ENCODE measurements at places on chromosomes 16 and 17.

DNA sequence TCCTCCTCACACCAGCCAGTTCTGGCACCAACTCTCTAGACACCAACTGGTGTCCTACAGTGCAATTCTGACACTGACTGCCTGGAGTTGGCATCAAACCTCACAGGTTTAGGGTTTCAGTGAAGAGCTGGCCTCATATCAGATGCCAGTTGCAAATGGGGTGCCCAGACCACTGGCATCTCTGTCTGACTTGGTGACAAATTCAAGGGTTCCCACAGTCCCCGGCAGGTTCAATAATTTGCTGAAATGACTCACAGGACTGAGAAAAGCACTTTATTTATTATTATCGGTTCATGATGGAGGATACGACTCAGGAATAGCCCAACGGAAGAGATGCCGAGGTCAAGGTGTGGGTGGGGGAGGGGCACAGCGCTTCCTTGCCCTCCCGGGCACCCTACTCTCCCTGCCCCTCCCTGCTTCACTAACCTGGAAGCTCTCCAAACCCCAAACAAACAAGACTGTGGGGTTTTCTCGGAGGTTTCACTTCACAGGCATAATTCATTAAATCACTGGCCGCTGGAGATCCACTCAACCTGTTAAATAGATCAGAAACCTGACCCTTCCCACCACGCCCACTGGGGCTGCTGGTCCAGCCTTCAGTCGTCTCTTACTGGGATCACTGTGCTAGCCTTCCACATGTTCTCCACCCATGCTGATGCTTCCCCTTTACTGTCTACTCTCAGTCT is 1.7 kb upstream of the NLRP1 start:
- DNase-seq = no peak

DNA sequence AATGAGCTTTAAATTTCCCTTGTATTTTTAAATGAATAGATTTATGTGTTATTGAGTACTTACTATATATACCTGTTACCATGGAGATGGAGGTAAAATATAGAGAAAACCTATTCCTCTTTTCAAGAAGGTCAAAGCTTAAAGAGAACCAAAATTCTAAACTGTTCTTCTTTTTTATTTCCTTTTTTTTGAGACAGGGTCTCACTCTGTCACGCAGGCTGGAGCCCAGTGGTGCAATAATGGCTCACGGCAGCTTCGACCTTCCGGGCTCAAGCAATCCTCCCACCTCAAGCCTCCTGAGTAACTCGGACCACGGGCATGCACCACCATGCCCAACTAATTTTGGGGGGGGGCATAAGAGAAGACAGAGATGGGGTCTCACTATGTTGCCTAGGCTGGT is 25.0 kb upstream of the TMEM97 start:
- no peak for DNase-seq

DNA sequence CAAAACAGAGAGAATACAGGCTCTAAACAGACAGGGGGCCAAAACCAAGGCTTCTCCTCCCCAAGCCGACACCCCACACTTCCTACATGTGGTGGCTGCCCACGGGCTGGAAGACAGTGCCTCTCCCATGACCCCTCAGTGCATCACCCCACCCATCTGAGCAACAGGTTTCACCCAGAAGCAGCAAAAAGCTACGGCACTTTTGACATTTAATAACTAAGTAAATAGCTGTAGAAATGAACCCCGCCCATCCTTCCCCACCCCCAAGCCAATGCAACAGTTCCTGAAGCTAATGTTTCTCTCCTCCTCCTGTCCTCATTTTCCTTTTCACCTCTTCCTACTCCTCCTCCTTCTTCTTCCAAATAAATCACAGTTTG is 9.9 kb upstream of the SOX9 start:
- DNase-seq = no peak

- no peak for DNase-seq
Measured at GRCh38 chr17:49741009-49741691, 22.8 kb downstream of the FAM117A start.

GRCh38 chr16:2734844-2735515 is 15.0 kb upstream of the PRSS27 start:
- no peak for DNase-seq

DNA sequence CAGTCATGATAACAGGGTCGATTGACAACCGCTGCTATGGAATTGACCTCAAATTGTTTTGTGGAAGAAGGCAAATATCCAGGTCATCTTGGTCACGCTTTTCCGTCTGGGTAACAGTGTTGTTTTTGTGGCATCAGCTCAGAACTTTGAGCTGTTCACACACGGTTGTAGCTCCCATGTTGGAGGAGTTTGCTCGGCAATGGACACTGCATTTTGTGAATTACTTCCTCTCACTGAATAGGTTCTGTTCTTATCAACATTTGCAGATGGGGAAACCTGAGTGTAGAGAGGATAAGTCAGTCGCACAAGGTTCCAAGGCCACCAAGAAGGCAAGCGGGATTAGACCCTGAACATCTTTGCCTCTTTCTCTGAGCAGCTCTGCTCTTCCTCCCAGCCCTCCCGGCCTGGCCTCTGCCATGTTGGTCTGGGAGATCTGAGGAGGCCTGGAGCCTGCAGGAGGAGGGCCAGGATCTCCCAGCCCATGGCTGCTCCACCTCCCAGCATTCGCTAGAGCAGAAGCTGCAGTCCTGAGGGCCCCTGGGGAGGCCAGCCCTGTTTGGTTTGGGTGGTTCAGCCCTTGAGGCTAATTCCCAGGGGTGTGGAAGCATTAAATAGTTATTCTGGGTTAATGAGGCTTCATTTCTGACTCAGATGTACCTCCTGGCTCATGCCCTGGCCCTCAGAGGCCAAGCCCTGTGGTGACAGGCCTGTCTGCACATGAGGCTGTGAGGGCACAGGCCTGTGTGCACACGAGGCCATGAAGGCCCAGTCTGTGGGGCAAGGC is 154.1 kb upstream of the PLCG2 start:
- DNase-seq = no peak

DNA sequence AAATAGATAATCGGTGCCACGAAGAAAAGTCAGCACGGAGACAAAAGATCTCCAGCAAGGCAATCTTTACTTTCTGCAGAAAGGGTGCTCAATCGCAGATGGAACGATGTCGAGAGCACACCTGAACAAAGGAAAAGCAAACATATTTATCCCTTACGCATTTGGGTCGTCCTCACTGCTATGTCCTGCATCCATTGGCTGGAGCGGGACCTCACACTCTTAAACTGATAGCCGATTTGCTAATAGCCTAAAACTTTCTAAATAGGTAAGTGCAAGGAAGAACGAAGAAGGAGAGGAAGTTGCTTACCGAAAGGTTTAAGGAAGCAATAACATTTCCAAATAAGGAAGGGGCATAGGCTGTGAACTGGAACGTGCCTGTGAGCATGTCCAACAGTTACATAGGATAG is 1.2 kb upstream of the AKAP10 start:
- no peak for DNase-seq

- no peak for DNase-seq
Measured at GRCh38 chr16:20747030-20747816, 5.6 kb upstream of the THUMPD1 start.
